ENCODE measurements at places on chromosomes 4 and X.

DNA sequence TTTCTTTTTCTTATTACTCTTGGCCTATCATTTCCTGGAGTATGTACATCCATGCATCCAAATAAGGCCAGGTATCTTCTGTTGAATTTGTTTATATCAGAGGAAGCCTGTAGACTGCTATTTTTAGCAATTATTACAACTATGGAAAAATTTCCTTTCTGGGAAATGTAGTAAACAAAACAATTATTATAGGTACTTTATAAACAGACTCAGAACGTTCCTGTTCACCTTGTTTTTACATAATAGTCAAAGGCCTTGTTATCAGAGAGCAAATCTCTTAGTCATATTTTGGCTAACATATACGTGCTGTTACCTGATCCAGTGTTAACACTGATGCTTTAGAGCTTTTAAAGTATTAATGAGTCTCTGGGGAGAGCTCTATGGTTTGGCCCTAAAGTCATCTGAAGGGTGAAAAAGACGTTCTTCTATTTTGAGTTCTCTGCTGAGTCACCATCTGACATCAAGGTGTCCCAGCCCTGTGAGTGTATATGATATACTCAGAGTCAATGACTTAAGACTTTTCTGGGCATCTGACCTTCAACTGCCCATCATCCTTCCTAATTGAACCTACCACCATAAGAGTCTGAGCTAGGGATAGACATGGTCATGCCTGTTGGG, 7.3 kb downstream of the SPARCL1 start:
- no peak for DNase-seq
- peaks cover 22% of the 10 kb centered on the region for H3K4me1 ChIP-seq
- no peak overlapping the region for H3K27ac ChIP-seq
- H3K4me3 ChIP-seq = no peak overlapping the region
- H3K36me3 ChIP-seq = no peaks in the 10 kb centered on the region
- no peaks in the 10 kb centered on the region for H3K27me3 ChIP-seq

DNA sequence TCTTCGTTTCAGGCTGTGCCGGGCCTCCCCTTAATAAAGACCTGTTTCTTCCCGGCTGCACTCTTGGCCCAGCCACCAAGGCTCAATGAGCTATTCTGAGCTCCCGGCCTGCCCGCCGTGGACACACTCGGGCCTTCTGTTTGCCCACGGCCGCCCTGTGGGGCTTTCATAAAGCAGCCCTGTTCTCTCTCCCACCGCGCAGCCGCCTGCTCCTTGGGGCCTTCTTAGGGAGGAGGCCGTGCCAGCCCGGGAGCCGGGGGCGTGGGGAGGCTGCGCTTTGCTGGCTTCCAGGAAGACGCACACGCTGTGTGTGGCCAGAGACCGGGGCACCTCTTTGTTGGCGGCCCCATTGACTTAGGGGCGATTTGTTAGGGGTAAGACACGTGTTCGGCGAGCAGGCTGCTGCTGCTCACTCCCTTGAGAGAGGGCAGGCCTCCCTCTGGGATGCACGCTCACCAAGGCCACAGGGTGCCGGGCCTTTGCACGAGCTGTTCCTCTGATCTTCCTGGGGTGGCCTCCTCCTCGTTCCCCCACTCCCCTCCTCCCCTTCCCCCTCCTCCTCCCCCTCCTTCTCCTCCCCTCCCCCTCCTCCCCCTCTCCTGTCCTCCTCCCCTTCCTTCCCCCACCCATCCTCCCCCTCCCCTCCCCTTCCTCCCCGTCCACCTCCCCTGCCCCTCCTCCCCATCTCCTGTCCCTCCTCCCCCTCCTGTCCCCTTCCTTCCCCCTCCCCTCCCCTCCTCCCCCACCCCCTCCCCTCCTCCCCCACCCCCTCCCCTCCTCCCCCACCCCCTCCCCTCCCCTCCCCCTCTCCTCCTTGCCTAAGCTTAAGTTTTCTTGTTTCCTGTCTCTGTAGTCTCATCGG, 11.3 kb downstream of the BLOC1S4 start:
- H3K36me3 ChIP-seq = peaks cover 5% of the 10 kb centered on the region
- H3K27me3 ChIP-seq = no peaks in the 10 kb centered on the region
- H3K4me1 ChIP-seq = no peaks in the 10 kb centered on the region
- H3K4me3 ChIP-seq = no peak overlapping the region
- DNase-seq = no peak

DNA sequence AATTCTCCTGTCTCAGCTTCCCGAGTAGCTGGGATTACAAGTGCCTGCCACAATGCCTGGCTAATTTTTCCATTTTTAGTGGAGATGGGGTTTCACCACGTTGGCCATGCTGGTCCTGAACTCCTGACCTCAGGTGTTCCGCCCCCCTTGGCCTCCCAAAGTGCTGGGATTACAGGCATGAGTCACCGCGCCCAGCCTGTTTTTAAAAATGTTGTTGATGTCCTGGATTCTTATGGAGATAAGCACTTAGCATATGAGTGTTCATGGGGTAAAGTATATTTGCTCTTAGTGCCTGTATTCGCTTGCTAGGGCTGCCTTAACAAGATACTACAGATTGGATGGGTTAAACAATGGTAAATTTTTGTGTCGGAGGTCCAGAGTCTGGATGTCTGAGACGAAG, 91.7 kb downstream of the CEP44 start:
- no peak overlapping the region for H3K27ac ChIP-seq
- no peaks in the 10 kb centered on the region for H3K4me1 ChIP-seq

DNA sequence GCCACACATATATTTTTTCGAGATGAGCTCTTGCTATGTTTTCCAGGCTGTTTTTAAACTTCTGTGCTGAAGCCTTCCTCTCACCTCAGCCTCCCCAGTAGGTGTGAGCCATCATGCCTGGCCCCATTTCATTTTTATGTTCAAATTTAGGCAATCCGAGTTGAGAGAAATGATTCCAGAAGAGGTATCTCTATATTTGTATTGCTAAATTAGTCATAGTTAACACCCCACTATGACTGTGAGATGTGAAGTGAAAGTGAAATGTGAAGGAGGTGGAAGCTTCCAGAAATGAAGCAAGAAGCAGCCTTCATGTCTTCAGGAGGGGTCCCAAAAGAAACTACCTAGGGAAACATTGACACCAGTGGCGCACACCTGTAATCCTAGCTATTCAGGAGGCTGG, 17.7 kb downstream of the APELA start:
- H3K4me3 ChIP-seq = no peak overlapping the region
- DNase-seq = no peak
- no peak overlapping the region for H3K27ac ChIP-seq
- H3K36me3 ChIP-seq = no peaks in the 10 kb centered on the region
- H3K27me3 ChIP-seq = no peaks in the 10 kb centered on the region

- H3K27me3 ChIP-seq = no peaks in the 10 kb centered on the region
- no peak for DNase-seq
- no peak overlapping the region for H3K4me3 ChIP-seq
Measured at GRCh38 chr4:128715616-128716015, 93.9 kb upstream of the JADE1 start.

- H3K4me3 ChIP-seq = no peak overlapping the region
- H3K36me3 ChIP-seq = peaks cover 10% of the 10 kb centered on the region
- H3K4me1 ChIP-seq = peaks cover 8% of the 10 kb centered on the region
- no peaks in the 10 kb centered on the region for H3K27me3 ChIP-seq
- DNase-seq = peak; percentile 28
Measured at GRCh38 chr4:153295131-153295755, 49.2 kb upstream of the MND1 start.

GRCh38 chr4:176054942-176055341, 10.7 kb upstream of the WDR17 start:
- no peaks in the 10 kb centered on the region for H3K36me3 ChIP-seq
- H3K27me3 ChIP-seq = no peaks in the 10 kb centered on the region
- no peak overlapping the region for H3K27ac ChIP-seq
- no peak overlapping the region for H3K4me3 ChIP-seq
- no peaks in the 10 kb centered on the region for H3K4me1 ChIP-seq

GRCh38 chrX:115952417-115953092, 218.0 kb upstream of the AGTR2 start:
- H3K4me3 ChIP-seq = no peak overlapping the region
- H3K27me3 ChIP-seq = no peaks in the 10 kb centered on the region
- H3K36me3 ChIP-seq = peaks cover 5% of the 10 kb centered on the region
- H3K4me1 ChIP-seq = peaks cover 1% of the 10 kb centered on the region

- H3K4me3 ChIP-seq = no peak overlapping the region
- no peaks in the 10 kb centered on the region for H3K4me1 ChIP-seq
- no peaks in the 10 kb centered on the region for H3K36me3 ChIP-seq
- no peaks in the 10 kb centered on the region for H3K27me3 ChIP-seq
Measured at GRCh38 chr4:61211781-61212180, 11.7 kb downstream of the ADGRL3 start.

DNA sequence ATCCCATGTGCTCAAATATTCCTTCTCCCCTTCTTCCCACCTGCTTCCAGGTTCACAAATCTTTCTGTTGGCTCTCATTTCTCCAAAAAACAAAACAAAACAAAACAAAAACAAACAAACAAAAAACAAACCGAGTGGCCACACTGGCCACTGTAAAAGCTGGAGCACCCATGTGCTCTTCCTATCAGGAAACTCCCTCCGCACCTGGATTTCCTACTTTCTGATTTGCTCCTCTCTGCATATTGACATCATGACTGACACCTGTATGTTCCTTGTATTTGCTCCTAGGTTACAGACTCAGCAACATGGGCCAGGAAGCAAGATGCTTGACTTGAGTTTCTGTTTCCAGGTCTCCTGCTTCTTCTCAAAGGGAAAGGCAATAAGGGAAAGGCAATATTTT, 258.8 kb downstream of the GPC3 start:
- DNase-seq = no peak
- peak overlapping the region; percentile 36 for H3K4me3 ChIP-seq
- no peaks in the 10 kb centered on the region for H3K36me3 ChIP-seq

- DNase-seq = no peak
- H3K4me1 ChIP-seq = peaks cover 29% of the 10 kb centered on the region
- no peaks in the 10 kb centered on the region for H3K27me3 ChIP-seq
- no peak overlapping the region for H3K27ac ChIP-seq
- H3K4me3 ChIP-seq = no peak overlapping the region
- no peaks in the 10 kb centered on the region for H3K36me3 ChIP-seq
Measured at GRCh38 chr4:122762520-122762919, 30.0 kb downstream of the BBS12 start.

DNA sequence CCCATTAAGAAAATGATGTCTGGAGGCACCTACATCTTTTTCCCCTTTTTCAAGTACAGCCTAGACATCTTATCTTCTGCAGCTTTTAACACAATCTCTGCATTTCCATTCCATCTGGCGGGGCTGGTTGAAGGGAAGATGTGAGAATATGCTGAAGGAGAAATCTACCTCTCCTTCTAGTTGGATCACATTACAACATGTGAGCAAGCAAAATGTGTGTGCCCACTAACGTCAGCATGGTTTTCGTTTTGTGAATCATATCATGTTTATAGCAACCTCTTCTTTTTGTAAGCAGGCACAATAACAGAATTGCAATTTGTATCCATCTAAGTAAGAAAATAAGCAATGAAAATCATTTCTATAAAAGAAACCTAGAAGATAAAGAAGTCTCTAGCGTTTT, 28.9 kb upstream of the MID1 start:
- H3K36me3 ChIP-seq = no peaks in the 10 kb centered on the region
- no peak overlapping the region for H3K27ac ChIP-seq
- no peak overlapping the region for H3K4me3 ChIP-seq

DNA sequence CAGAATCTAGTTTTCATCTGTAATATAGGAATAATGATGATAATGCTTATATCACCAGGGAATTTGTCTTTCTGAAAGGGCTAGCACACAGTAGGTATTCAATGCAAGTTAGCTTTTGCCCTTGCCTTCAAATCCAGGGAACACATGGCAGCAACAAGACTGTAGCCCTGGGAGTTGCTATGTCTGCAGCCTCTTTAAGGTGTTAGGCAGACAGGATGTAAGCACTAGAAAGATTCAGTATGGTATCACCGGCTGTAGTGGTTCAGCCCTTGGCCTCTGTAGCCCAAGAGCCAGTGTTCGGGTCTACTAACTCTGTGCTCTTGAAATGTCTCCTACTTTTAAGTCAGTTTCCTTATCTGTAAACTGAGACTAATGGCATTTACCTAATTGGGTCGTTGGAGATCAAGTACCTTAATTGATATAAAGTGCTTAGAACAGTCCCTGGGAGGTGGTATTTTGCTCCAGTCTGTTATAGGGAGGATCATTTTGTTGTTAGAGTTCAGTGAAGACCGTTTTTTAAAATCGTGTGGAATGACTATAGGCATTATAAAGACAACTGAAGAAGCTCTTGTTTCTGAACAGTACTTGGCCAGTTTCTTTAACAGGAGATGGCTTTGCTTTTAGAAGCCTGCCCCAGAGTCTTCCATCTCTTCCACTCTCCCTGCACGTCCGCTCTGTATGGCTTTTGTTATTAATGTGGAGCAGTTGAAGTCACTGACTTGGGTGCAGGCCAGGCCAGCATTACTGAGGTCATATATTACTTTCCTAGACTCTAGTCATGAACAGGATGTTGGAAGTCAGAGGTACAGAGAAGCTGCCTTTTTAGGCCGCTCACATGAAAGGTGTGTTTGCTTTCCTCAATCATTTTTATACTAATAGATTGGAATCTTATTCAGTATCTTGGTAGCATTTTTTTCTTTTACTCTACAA, 44.8 kb downstream of the GAB1 start:
- peak overlapping the region; percentile 52 for H3K4me3 ChIP-seq
- H3K27ac ChIP-seq = peak overlapping the region; percentile 50
- peak; percentile 27 for DNase-seq
- H3K27me3 ChIP-seq = no peaks in the 10 kb centered on the region
- peaks cover 18% of the 10 kb centered on the region for H3K4me1 ChIP-seq

DNA sequence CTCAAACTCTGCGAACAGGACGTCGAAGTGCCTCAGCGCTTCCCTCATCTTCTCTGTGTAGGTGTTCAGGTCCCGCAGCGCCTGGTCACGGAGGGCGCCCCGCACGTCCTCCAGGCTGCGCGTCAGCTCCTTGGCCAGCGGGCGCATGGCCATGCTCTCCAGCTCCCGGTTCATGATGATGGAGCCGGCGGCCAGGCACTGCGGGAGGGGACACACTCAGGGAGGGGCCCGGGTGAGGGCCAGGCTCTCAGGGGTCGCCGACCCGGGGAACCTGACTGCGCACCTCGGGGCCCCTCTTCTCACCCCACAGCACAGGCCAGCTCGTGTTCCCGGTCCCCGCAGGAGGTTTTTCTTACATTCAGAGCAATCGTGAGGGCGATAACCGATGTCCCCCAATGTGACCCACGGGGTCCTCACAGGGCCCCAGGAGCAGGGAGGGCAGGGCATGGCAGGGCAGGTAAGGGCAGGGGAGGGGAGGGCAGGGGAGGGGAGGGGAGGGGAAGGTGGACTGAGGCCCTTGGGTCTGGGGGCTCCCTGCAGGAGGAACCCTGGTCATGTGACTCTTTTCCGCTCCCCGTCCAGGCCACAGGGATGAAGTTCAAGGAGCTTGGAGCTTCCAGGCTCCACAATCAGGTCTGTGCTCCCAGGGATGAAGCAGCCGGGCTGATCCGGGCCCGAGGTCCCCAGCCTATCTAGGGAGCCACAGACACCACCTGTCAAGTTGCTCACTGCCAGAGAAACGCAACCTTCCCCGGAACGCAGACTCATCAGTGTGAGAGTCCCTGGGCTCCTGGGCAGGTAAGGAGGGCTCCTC, 77.8 kb upstream of the MXD4 start:
- H3K36me3 ChIP-seq = no peaks in the 10 kb centered on the region
- H3K27ac ChIP-seq = no peak overlapping the region
- H3K27me3 ChIP-seq = peaks cover 35% of the 10 kb centered on the region
- H3K4me1 ChIP-seq = no peaks in the 10 kb centered on the region
- DNase-seq = no peak
